ENCODE measurements at places on chromosomes 12 and 14.
A peak's percentile ranks its signal among the peaks of the same experiment; 100 is the strongest.

DNA sequence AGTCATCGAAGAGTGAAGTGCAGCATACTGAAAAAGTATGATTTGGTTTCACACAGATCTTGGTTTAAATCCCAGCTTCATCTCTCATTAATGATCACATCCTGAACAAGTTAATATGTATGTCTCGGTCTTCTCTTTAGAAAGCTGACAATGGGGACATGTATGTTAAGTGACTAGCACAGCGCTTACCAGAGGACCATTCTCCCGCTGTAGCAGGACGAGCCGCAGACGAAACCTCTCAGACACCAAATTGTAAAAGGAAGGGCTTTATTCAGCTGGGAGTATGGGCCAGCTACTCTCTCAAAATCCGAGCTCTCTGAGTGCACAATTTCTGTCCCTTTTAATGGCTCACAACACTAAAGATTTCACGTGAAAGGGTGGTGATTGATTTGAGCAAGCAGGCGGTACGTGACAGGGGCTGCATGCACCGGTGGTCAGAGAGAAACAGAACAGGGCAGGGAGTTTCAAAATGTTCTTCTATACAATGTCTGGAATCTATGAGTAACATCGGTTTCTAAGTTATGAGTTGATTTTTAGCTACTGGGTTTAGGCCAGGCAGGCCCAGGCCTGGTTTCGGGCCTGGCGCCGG is 682.4 kb downstream of the DIO2 start:
- DNase-seq = no peak

DNA sequence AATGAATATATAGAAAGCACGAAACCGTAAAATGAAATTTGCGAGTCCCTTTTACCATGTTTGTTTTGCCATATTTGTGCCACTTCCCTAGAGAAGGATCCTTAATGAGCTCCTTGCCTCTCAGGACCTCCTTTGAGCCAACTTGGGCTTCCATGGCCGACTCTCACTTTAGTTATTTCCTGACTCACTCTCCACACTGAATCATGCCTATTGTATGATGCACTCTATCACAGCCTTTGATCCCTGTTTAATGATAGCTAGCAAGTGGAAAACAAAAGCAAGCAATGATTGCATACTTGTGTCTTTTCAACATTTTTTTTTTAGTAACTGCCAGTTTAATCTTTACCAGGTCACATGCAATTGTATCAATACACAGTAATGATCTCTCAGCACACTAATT is 153.2 kb downstream of the CCER1 start:
- DNase-seq = no peak

GRCh38 chr12:107622001-107622400 is 63.6 kb upstream of the PWP1 start:
- DNase-seq = no peak

- no peak for DNase-seq
Observed at GRCh38 chr14:72463291-72463866, 430.5 kb downstream of the DPF3 start.

DNA sequence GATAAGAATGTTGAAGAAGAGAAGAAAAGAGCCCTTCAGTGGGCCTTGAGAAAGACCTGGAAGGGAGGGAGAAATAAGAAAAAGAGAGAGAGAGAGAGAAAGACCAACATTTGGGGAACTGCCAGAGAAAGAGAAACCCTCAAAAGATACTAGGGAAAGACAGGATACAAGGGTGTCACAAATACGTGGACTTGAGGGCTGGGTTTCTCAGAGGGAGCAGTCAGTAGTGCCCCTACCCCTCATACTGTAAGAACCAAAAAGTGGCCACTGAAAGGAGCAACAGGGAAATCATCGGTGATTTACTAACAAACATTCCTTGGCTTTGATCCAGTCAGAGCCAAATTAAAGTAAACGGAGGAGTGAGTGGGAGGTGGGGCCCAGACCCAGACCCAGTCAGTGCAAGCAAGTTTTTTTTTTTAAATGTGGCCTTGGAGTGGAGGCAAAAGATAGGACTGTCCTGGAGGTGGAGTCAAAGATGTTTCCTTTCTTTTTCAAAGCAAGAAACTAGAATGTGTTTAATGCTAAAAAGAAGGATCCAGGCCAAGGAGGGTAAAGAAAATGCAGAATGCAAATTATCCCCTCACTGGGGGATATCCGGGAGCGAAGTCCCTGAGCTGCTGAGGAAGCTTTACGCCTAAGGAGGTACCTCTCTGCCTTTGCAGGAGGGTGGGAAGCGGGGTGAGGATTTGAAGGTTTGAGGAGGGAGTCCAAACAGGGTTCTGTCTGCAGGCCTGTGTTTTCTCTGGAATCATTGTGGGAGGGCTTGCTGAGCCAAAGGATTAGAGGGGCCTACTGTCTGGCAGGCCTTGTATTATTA is 143.5 kb upstream of the AMIGO2 start:
- DNase-seq = no peak

DNA sequence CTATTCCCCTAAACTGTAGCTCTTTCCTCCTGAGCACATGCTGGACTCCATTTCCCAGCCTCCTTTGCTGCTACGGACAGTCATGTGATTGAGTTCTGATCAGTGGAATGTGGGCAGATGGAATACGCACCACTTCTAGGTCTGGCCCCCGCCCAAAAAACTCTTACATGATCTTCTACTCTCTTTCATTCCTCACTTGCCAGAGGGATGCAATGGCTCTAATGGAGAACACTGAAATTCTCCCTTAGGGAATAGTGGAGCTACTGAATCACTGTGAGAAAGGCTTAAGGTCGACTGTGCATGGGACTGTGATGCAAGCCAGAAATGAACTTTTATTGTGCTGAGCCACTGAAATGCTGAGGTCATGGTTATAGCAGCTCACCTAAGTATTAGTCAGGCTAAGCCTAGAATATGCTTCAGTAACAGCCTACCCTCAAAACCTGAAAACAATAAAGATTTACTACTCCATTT is 13.0 kb upstream of the TMED2 start:
- peak; percentile 2 for DNase-seq

DNA sequence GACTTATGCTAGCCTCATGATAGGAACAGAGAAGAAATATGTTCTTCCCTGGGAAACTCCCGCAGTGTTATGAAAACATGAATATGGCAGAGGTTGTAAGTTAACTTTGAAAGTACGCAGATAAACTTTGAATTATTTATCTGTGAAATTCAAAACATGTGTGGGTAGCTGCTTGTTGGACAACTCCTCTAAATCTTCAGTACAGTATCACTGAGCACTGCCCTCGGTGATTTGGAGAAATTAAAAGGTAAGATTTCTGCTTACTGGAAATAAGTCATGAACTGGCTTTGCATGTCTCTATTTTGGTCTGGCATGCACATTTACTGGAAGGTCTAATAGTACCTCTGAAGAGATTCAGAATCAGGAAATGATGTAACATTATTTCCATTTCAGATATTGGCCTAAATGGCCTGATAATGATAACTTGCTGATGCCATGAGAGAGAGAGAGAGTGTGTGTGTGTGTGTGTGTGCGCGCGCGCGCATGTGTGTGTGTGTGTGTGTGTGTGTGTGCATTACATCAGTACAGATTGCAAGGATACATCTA is 1441.9 kb upstream of the FLRT2 start:
- no peak for DNase-seq

DNA sequence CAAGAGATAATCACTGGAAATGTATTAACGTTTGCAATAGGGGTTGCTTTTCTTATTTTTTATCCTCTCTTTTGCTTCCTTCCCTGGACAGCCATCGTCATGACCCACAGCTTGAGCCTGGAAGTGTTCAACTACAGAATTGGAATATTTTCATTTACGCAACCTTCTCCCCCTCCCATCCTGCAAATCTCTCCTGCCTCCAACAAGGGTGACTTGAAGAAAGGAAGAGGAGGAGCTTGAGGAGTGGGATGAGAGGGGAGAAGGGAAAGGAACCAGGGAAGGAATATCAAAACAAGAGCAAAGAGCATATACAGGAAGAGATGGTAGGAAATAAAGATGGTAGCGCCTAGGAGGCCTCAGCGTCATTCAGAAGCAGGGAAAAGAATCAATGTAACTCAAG is 1.6 kb upstream of the MANSC4 start:
- no peak for DNase-seq

GRCh38 chr14:67646131-67646530 is 26.4 kb downstream of the ARG2 start:
- no peak for DNase-seq

DNA sequence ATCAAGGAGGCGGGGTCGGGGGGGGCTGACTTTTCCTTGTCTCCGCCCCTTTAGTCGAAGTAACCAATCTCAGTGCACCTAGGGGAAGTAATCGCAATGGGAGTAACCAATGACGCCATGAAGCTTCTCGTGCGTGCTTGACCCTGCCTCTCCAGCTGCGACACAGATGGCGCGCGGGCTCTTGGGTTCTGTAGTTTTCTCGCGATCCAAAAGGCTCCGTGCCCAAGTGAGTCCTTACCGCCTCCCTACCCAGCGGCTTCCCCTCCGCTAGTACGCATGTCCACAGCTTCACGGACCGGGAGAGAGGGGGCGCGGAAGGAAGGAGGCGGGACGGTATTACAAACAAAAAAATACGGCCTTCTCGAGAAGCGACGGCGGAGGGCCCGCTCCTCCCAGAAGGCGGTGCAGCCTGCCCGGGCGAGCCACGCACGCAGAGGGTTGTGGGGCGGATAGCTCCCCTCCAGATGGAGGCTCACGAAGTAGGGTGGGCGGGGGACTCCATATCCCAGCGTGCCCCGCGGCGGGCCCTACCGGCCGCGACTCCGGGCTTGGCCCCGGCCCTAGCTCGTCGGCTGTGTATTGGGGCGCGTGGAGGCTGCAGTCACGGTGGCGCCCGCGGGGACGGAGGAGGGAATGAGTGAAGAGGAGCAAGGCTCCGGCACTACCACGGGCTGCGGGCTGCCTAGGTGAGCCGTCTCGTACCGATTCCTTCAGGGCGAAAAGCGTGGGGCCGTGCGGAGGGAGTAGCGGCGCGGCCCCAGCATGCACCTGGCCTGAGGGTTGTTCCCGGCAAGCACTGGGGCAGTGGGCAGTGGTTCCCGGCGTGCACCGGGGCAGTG is at the start of gene TARBP2:
TSS of gene TARBP2 (plus strand) at position 508 of the 839 bp plus-strand sequence. CDS start at position 634, 126 bp downstream.
- DNase-seq = peak; percentile 99

All from nucleus accumbens (tissue), 56 donors.